ENCODE measurements at places on chromosomes 16 and 17. TPM values are rescaled to one million over a fixed set of nuclear protein-coding genes. Genes with fewer than 3 reads are reported as not detected.

DNA sequence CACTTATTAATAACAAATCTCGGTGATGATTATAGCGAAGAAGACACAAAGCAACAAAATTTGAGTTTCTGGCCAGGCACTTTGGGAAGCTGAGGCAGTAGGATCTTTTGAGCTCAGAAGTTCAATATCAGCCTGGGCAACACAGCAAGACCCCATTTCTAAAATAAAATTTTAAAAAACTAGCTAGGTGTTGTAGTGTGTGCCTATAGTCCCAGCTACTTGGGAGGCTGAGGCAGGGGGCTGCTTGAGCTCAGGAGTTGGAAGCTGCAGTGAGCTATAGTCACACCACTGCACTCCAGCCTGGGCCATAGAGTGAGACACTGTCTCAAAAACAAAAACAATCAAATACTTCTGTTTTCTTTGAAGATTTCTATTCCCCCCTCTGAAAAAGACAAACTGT is 104.9 kb downstream of the SYCE1L start:
- no peak for DNase-seq

The CTCF gene
- 36.2 TPM for total RNA-seq

- no peak for DNase-seq
Measured at GRCh38 chr17:1496869-1497268, 4.4 kb upstream of the MYO1C start.

- DNase-seq, result no peak
Measured at GRCh38 chr16:77059446-77059845, 131.5 kb upstream of the MON1B start.

The FOXF1 gene
- total RNA-seq, result 31.2 TPM

DNA sequence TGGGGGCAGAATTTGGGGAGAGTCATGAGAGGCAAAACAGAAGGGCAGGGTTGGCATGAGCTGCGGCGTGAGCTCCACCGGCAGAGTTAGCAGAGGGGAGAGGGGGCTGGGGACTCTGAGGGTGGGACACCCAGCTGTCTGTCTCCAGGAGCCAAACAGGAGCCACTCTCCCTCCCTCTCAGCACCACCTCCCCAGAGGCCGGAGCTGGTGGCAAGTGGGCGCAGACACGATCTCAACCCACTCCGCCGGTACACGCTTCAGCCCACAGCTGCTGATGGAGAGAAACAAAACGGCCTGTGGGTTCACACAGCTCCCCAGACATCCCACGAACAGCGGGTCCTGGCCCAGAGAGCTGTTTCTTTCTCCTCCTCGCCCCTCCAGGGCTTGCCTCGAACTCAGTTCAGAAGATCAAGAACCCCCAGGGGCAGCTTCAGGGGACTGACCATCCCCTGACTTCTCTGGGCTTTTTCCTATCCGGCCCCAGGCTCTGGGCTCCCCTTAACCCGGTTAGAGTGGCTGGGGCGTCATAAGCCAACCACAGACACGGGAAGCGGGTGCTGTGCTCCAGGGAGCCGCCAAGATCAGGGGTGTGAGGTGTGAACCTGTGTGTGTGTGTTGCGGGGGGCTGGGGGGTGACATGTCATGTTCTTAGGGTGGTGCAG is 7.6 kb downstream of the RHBDF2 start:
- DNase-seq, result no peak

- no peak for DNase-seq
Measured at GRCh38 chr17:37247825-37248224, 128.0 kb upstream of the C17orf78 start.

Measured in lower lobe of right lung (tissue), 2 donors.